C1 segment of cervical spinal cord (tissue), 14 donors: ENCODE measurements at places on chromosomes 13 and 19.
A peak's percentile ranks its signal among the peaks of the same experiment; 100 is the strongest.

DNA sequence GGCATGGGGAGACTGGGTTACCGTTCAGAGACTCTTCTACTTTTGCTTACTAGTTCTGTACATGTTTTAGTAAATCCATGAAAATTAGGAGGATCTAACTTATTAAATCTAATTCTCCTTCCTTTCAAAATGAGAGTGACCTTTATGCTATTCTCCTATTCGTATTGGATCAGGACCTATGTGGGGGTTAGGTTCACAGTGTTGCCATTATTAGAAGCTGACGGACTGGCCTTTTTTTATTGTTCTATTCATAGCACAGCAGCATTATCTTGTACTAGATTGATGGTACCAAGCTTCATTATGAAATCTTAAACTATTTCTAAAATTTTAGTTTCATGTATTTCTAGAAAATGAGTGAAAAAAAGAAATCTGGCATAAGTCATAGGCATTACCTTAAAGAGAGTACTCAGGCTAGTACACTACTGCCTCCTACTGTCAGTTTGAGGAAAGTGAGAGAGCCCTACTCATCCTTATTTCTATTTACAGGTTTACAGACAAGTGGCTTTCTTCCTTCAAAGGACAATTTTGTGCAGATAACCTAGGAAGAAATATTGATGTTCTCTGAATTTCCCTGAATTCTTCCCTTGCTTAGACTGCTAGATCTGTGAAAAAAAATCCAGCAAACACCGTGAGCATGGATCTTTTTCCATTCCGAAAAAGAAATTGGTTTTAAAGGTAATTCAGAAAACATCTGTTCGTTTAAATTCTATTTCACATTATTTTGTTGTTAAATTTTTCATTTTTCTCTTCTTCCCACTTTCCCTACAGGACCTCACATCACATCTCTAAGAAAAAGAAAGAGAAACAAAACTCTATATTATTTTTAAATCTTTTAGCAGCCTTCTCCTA is 485.5 kb downstream of the DIAPH3 start:
- no peak for DNase-seq

DNA sequence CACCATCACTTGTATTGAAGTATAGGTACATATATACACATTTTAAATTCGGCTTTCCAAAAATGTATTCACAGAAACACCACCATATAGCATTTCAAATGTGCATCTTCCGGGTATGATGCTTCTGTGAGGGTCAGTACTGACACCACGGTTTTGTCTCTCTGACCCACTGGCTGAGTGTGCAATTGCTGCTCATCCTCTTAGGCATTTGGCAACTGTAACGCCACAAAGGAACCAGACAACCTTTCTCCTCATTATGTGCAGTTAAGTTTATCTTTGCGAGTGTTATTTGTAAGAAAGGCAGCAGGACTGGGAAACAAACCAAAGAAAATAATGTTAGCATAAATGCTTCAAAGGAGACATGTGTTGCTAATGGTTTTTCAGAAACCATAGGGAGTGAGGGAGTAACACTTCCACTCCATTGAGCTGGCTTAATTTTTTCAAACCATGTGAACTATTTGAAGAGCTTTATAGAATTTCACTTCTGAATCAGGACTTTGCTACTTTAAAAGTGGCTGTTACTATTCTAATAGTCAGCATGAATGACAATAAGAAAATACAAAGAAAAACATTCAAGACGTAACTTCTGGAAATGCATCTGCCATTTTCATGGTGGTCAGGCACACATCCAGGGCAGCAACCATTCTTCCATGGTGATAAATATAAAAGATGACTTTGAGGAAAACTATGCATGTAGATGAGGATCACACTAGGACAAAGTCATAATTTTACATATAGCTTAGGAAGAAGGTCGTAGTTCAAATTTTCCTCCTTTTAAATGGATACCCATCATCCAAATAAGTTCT is 423.3 kb downstream of the MZT1 start:
- no peak for DNase-seq

- DNase-seq: peak; percentile 72
Observed at GRCh38 chr13:27359199-27359821, 65.1 kb upstream of the GTF3A start.

DNA sequence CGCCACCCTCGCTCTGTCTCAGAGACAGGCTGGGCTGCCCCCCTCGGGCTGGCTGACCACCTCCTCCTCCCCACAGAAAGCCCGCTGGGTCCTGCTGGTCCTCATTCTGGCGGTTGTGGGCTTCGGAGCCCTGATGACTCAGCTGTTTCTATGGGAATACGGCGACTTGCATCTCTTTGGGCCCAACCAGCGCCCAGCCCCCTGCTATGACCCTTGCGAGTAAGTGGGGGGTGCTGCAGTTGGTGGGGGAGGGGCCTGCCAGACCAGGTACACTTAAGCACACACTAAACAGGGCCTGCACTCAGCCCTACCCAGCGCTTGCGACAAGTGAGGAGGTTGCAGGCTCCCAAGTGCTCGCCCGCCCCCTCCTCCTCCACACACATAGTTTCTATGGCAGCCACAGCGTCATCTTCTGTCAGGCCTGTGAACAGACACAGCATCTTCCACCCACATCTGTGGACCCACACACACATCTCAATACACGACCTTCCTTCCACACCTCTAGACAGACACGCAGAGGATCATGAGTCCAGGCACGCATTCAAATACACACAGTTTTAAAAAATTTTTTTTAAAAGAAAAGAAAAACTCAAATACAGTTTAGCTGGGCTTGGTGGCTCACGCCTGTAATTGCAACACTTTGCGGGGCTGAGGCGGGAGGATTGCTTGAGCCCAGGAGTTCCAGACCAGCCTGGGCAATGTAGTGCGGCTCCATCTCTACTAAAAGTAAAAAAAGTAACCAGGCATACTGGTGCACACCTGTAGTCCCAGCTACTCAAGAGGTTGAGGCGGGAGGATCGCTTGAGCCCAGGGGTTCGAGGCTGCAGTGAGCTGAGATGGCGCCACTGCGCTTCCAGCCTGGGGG is 18.4 kb downstream of the PLD3 start:
- DNase-seq: no peak

GRCh38 chr19:41934849-41935374 is 6.7 kb upstream of the ERFL start:
- no peak for DNase-seq

DNA sequence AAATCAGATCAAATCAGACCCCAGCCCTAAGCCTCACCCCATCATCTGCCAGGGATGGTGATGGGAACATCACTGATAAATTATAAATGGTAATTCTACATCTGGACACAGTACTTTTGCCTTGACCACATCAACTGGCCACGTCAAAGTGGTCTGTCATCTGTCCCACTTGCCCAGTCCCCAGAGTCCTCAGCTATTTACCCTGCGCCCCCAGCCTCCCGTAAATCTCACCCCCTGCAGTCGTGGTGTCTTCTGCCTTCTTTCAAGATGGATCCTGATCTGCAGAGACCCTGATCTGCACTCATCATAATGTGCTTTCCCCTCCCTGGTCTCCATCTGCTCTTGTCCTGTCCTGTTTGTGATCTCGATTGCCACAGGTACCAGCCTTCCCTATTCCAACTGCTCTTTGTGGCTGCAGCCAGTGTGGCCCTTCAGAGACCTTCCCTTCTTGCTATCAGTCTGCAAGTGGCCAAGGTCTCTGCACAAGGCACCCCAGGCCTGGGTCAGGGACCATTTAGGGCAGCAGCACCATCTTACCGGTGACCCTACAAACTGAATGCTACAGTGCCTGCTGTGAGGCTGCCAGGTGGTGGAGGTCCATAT is 26.7 kb upstream of the POP4 start:
- DNase-seq: no peak

DNA sequence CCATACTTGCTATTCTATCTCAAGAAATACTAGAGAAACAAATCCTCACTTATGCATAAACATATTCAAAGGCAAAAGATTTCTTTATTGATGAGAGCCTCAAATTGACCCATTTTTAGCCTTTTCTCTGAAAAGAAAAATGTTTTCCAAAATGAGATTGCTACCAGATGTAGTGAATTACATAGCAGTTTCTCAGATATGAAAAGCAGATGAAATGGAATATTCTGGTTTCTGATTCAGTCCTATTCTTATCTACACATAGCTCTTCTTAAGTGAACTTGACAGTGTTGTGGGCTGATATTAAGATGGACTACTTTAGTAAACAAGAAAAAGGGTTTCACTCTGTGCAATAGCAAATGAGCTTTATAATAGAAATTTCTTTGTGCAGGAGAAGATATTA is 183.5 kb downstream of the DNAJC15 start:
- no peak for DNase-seq

- DNase-seq: peak; percentile 14
Observed at GRCh38 chr19:17020385-17020784, 6.2 kb downstream of the CPAMD8 start.

DNA sequence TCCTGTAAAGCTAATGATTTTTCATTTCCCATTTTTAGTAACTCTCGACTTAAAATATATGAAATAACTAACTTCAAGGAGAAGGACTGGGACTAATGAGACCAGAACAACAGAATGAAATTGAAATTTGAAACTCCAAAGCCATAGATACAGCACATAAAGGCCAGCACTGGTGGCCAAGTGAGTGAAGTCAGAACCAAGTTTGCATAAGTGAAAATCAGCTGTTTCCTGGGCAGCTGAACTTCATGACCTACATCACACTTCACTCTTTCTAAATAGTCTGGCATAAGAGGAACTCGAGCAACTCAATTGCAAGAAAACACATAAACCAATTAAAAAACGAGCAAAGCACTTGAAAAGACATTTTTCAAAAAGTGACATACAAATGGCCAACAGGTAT is 84.5 kb downstream of the DCLK1 start:
- no peak for DNase-seq
